ENCODE measurements at places on chromosomes 6 and 20.

DNA sequence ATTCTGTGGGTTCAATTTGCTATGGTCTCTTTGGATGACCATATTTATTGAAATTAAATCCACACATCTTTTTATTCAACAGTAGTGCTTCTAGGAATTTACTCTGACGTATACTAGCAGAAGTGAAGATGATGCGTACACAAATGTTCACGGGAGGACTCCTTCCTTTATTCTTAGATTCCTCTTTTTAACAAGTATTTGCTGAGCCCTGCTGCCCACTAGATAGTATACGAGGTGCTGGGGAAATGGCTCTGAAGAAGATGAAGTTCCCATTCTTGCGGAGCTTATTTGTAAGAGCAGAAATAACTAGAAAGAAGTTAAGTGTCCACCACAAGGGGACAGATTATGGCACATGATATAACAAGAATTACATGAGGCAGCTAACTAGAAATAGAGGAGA lies 145.2 kb downstream of the DOK5 start:
- no peak for DNase-seq

DNA sequence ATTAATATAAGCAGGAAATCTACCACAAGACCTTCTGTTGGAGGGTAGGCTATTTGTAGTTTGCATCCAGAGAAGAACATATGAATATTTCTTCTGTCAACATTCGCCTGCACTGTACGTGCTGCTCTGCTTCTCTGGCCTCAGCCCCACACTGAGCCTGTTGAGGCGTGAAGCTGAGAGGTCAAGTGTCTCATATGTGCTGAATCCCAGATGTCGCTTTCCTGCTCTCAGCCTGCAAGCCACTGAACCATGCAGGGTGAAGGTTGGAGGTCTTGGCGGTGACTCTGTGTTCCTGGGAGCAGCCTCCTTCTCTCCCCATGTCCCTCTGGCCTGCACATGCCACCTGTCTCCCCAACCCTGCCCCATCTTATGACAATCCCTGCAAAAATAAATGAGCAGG lies 83.6 kb downstream of the TMEM170B start:
- no peak for DNase-seq

- DNase-seq = no peak
Observed at GRCh38 chr6:22444330-22444729, 125.0 kb upstream of the HDGFL1 start.

DNA sequence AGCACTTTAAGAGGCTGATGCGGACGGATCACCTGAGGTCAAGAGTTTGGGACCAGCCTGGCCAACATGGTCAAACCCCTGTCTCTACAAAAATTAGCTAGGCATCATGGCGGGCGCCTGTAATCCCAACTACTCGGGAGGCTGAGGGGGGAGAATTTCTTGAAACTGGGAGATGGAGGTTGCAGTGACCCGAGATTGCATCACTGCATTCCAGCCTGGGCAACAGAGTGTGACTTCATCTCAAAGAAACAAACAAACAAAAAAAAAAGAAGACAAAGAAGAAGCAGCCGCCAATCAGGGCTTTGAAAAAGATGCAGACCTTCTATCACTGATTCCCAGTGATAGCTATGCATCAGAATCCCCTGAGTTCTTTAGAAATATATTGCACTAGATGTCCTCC lies 56.8 kb downstream of the COL9A1 start:
- DNase-seq = no peak

GRCh38 chr20:51127713-51128112 lies 104.8 kb upstream of the KCNG1 start:
- no peak for DNase-seq
